NCI-H2171 (cell line): ENCODE measurements at places on chromosomes 6 and 20.
A peak's percentile ranks its signal among the peaks of the same experiment; 100 is the strongest.

GRCh38 chr6:41347378-41348050, 12.1 kb downstream of the NCR2 start:
- no peak for DNase-seq

GRCh38 chr6:85913001-85913400, 270.3 kb upstream of the SYNCRIP start:
- DNase-seq, result no peak

- DNase-seq, result no peak
These were observed 9.9 kb downstream of the PROCR start for GRCh38 chr20:35181731-35182130.

GRCh38 chr6:5776706-5777390, 229.9 kb downstream of the NRN1 start:
- peak; percentile 30 for DNase-seq

DNA sequence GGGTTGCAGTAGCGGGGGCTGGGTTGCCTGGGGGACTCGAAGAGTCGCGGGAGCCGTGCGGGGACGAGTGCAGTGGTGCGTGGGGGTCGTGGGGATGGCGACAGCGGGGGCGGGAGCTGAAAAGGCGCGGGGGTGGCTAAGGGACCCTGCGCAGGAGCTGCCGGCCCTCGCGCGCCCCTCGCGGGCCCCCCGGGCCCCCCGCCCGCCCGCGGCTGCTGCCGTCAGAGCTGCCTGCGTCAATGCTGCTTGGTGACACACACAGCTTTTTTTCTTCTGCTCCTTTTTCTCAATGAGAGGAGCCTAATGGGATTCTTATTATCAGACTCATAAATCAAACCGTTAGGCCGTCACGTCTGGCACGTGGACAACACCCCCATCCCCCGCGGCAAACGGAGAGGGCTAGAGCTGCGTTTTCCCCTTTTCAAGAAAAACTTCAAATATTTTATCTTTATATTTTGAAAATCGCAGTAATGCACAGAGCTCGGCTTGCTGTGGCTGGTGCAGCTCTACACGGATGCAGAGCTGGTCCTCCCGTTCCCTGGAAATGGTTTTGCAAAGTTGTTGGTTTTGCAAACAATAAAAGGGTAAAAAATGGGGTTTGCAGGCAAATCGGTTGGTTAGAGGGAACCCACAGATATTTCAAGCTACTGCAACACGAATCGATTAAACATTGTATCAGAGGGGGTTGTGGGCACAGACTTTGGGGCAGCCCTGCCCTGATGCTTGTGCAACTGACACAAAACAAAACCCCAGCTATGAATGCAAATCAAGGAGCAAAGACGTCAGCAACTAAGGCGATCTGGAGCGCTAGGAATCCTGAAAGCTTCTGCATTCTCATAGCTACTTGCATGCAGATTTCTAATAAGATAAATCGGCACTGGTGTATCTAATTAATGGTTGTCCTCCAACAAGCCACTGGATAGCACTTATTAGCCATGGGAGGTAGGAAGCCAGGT, 161.4 kb downstream of the TBXT start:
- DNase-seq, result peak; percentile 5

DNA sequence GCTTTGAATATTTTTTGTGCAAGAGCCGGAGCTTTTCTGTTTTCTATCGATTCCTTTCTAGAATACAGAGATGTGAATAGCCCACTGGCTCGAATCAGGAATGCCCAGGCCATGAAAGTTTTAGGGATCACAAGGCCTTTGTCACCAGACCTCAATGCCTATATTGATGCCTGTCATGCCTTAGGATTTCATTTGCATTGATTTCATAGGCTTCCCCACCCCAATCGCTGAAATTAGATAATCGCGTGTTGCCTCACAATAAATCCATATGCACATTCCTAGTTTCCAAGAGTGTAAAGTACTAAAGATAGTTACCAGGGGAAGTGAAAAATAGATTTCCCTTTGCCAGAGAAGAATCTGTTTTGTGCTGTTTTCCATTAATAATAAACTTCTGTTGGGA, 150.8 kb downstream of the SASH1 start:
- DNase-seq, result no peak

- peak; percentile 81 for DNase-seq
These were observed 495.0 kb upstream of the NRSN1 start for GRCh38 chr6:23630726-23631635.

DNA sequence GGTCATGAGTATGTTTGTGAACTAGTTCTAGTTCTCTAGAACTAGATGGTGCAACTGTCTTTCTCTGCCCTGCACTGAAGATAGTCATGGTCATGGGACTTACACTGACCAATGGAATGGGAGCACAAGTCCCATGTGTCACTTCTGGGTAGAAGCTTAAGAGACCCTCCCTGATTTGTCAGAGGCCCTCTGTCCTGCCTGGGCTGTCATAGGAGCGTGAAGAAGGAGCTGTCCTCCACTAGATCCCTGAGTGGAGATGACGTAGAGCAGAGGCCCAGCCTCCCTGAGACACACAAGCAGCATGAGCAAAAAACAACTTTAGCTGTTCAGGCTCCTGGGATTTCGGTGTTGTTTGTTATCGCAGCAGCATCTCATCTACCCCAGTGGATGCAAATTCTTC, 514.5 kb downstream of the PREX1 start:
- no peak for DNase-seq

DNA sequence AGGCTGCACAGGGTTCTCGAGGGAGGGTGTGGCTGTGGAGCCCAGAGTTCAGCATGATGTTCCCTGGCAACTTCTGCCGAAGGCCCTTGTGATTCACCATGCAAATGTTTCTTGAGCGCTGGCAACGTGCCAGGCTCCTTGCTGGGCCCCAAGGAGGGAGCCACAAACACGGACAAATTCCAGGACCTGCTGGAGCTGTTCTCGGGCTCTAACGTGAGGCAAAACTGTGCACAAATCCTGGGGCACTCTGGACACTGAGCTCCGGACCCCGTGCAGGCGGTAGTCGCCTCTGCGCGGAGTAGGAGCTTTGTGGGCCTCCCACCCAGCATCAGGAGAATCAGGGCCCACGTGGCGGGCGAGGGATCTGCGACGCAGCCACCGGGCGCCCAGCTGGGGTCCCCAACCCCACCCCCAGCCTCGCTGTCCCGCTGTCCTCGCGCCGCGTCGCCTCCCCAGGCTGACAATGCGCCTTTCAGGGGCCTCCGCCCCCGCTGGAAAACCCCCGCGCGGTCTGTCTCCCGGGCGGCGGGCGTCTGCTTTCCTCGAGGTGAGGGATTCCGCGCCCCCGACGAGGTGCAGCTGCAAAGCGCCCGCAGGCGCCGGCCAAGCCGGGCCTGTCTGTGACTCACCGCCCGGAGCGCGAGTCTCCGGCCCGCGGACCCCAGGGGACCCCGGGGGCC, 31.7 kb upstream of the SCUBE3 start:
- peak; percentile 4 for DNase-seq

- no peak for DNase-seq
These were observed 144.2 kb downstream of the GMDS start for GRCh38 chr6:2101213-2101612.

- DNase-seq, result peak; percentile 24
These were observed 30.0 kb downstream of the ALDH5A1 start for GRCh38 chr6:24524805-24525204.

DNA sequence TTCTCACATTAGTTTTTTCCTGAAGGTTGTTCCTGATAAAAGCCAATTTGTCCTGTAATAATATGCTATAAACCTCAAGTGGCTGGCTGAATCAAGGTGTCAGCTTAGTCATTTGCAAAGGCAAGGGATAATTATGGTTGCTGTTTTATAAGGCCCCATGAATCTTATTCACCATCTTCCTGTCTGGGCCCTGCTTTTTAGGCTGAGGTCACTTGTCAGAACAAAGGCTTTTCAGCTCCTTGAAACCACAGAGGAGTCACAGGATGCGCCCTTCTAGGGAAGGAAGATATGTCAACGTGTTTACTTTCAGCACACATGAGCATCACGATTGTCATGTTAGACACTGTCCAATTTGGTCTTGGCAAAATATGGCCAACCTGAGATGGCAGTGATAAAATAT, 64.8 kb upstream of the NAA20 start:
- DNase-seq, result no peak

GRCh38 chr6:119157506-119157815, 79.0 kb upstream of the FAM184A start:
- DNase-seq, result no peak

DNA sequence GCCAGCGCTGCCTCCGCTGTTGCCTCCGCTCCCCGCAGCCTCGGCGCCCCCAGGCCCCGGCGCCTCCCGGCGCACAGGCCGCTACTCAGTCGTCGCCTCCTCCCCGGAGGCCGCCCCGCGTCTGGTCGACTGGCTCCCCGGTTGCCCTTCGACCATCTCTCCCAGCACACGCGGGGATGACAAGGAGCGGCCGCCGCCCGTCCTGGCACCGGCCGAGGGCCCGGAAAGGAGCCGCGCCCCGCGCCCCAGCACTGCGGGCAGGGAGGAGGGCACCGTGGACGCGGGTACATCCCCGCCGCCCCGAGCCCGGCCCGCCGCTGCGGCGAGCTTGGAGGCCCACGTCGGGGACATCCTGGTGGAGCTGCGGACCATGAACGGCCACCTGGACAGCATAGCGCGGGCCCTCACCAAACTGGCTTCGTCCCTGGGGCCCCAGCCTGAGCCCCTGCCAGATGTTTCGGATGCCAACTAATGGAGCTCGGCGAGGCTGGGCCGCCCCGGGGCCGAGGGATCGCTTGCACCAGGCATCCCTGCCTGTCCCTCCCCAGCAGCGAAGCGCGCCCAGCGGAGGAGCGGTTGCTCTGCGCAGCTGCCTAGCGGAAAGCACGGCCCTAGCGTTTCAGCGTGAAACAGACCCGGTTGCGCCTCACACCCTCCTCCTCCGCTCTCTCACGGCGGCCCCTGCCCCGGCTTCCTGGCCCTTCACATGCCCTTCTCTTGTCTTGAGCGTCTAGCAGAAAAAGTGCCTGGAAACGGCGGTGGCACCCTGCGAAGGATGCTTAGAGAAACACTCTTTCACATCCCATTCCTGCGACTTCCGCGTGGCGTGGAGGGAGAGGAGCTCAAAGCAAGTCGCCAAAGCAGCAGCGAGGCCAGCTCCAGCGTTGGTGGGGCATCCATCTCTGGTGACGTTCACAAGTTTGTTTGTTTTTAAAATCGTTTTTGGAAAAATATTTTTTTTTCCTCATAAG, 285.8 kb upstream of the SUPT3H start:
- DNase-seq, result no peak

DNA sequence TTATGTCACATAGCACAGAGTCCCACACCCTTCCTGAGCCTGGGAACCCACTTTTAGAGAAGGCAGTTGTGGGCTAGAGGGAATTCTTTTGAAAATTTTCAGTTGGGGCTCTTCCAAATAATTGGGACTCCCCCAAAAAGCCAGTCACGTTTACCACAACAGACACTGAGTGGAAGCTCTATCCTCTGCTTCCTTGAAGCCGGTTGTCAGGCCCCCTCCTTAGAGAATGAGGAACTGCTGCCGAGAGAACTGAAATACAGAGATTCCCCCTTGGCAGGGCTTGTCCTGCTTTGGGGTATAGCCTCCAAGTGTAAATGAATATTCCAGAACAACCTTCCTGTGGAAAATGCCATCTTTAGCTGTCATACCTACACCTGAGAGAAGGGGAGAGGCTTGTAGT, 2.7 kb upstream of the JAG1 start:
- no peak for DNase-seq

- no peak for DNase-seq
These were observed 162.0 kb upstream of the SOX4 start for GRCh38 chr6:21431526-21431925.

DNA sequence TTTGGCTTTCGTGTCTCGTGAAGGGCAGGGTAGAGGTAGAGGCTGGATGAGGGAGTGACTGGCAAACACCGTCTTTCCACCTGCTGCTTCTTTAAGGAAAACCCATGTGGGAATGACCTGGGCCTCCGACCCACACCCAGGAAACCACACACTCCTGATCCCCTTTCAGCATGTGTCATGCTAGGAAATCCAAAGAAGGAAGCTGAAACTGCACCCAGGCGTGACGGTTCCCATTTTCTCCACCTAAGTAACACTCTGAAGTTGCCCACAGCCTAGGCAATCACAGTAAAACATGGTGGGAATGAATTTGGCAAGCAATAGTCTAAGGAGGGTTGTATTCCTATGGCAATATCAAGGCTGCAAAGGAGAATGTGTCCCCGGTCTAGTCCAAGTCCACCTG, 538.4 kb upstream of the NOX3 start:
- DNase-seq, result no peak

- DNase-seq, result no peak
These were observed 68.5 kb downstream of the MRPL14 start for GRCh38 chr6:44058617-44059358.

DNA sequence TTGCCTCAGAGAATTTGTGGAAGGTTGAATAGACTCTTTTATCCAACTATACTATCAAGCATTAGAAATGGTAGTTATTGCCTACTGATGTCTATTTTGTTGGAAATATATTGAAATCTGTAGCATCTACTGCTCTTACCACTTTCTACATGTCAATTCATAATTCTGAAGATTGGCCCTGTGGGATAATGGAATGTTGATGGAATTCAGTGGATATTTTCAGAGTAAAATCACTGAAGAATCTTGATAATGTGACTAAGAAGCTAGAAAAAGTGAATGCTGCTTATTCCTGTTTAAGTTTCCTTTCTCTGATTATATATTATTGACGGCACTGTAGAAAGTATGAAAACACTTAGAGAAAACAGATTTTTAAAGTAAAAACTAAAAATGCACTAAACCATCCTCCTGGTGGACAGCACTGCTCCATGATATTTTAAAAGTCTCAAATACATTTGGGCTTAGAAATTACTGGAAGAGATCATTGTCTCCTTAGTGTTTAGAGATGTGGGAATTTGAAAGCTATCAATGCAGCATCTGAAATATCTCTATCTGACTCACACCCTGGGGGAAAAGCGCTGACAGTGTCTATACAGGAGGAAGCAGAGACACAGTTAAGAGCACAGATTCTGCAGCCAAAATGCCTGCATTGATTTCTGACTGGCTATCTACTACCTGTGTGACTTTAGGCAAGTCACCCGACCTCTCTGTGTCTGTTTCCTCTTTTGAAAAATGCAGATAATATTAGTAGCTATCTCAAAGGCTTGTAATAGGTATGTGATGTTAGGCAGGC, 37.9 kb upstream of the RCAN2 start:
- DNase-seq, result no peak

DNA sequence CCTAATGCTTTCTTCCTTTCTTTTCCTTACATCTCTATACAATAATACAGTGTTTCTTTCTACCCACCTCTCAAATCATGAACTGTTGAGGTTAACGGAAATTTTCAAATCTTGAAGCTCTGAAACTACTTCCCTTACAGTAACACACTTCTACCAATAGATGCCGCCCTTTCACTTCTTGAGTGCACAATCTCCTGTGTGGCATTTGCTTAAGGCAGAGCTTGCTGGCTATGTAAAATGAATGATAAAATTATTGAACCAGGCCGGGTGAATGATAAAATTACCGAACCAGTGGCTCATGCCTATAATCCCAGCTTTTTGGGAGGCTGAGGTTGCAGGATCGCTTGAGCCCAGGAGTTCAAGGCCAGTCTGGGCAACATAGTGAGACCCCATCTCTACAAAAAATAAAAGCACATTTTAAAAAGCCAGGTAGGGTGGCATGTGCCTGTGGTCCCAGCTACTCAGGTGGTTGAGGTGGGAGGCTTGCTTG, 56.8 kb downstream of the KCNS1 start:
- DNase-seq, result peak; percentile 73
